Activated CD8-positive, alpha-beta memory T cell treated with anti-CD3 and anti-CD28 coated beads for 4 hours (primary cell): ENCODE measurements at places on chromosomes 6 and 20.

DNA sequence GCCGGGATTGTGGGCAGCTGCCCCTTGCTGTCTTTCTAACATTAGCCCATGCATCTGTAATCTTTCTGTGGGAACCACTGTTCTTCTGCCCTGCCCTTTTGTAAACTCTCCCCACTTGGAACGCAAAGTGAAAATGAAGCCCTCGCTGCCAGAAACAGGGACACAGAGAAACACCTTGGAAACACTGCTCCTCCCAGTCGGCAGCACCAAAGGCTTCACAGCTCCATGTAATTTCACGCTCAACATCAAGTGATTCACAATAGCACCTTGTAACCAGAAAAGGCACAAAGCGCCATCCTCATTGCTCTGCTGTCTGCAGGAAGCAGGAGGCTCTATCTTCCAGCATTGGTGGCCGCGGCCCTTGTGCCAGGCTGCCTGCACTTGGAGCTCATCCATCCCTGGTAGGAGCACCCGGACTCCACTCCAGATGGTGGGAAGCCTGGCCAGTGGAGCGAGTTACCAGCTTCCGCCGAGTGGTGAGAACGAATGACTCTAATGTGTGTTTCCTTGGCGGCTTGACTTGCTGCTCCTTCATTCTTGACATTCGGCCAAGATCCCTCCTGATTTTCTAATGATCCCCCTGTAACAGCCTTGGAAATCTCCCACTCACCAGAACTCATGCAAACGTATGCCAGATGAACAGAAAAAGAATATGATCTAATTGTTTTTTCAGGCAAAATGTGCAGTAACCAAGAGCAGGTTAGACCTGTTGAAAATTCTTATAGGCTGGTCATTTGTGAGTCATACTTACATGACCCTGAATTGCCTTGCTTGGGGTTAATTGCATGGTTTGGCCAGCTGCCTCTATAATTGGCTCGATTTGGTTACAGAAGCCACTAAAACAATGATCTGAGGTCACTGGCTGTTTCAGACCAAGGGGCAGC lies 169.1 kb upstream of the CDYL start:
- DNase-seq = no peak

GRCh38 chr20:49138431-49138830 lies 49.7 kb downstream of the STAU1 start:
- DNase-seq = no peak

DNA sequence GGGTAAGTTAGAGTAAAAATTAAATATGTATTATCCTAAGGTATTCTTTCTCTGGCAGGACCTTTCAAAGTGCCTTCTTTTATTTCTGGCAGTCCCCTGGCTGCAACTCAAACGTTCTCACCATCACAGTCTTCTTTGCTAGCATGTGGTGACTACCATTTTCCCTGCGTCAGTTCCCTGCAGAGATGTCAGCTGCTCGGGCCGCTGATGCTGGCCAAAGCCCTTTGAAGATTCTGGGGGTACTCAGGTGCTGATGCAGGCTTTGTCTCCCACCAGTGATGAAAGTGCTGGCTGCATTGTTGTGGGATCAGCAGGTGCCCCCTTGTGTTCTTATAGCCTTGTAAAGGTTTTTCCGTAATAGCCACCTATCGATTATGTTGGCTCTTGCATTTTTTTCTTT lies 140.1 kb downstream of the BTBD3 start:
- DNase-seq = no peak

DNA sequence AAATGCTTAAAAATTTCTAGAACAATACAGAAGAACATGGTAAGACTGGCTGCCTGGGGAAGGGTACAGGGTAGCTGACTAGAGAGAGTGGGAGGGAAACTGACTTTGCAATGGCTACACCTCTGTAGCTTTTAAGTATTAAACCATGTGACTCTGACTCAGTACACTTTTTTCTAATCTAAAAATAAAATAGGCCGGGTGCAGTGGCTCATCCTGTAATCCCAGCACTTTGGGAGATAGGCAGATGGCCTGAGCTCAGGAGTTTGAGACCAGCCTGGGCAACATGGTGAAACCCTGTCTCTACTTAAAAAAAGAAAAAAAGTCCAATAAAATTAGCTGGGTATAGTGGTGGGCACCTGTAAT lies 18.5 kb downstream of the ATP9A start:
- no peak for DNase-seq

DNA sequence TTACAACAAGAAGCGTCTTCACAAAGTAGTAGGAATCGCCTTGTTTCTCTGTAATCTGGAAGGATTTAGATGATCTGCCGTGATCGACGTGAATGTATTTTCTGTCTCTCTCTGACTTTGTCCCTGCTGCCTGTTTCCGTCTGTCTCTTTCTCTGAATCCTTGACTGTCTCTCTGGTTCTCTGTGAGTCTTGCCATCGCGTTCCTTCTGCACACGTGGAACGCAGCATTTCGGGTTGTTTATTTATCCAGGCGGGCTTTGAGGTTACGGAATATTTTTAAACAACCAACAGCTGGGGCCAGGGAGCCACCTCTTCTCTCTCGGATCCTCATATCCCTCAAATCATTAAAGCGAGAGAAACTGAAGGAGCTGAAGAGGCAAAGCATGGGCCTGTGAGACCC lies 215.9 kb downstream of the ZDHHC14 start:
- DNase-seq = no peak

DNA sequence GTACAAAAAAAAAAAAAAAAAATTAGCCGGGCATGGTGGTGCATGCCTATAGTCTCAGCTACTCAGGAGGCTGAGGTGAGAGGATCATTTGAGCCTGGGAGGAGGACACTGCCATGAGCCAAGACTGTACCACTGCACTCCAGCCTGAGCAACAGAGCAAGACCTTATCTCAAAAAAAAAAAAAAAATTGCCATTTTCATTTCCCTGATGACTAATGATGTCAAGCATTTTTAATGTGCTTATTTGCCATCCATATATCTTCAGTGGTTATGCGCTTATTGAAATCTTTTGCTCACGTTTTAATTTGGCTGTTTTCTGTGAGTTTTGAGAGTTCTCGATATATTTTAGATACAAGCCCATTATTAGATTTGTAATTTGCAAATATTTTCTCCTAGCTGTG lies 46.7 kb downstream of the PFDN4 start:
- DNase-seq = no peak

DNA sequence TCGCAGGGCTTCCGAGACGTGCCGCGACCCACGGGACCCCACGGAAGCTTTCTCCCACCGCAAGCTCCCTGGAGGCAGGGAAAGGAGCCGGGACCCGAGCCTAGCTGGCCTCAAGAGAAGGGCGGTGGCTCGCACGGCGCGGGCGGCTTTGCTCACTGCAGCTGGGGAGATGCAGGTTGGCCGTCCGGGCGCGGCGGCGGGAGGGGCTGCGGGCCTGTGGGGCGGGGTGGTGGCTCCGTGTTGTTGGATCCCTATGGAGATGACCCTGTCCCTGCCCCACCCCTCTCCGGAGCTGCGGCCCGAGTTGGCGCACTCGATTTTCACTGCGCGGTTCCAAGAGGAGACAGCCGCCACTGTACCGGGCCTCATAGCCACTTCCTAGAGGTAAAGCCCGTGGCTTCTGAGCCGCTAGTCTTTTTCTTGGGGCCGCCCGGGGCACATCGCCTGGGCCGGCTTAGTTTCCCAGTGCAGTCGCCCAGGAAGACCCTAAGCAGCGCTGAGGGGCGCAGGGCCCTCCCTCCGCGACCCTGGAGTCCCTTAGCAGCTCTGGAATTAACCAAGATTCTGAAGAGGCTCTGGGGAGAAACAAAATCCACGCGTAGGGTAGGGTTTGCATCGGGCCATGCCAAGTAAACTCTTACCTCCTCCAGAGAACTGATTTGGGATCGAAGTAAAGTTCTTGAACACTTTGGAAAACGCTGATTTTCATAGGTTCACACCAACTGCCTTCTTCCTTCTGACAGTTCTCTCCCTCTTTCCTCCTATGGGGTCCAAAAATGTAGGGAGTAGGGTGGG lies at the start of gene ECT2L:
ECT2L (plus strand) TSS at position 279 of the 795 bp plus-strand sequence. CDS start 17,188 bp downstream, outside the sequence.
- no peak for DNase-seq

- no peak for DNase-seq
Measured at GRCh38 chr6:135692426-135692825, 159.1 kb upstream of the PDE7B start.
